ENCODE measurements at places on chromosomes 6 and 20.

DNA sequence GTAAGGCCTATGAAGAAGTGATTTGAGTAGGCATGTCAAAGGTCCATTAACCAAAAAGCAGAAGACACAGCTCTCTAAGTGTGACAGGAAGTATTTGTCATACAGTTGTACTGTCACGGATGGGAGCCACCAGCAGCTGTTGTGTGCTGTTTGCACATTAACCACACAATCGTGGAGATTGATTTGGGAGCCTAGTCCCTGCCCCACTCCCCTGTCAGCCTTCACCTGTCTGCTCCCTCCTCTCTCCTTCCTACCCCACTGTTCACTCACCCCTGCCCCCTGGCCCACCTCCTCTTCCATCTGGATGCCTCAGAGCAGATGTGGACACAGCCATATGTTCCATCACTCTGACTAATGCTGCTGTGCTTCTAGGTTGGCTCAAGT is 124.7 kb upstream of the SPACA1 start:
- DNase-seq: no peak

GRCh38 chr6:159125951-159126352 is 43.2 kb upstream of the FNDC1 start:
- no peak for DNase-seq

GRCh38 chr6:168649209-168649608 is 208.2 kb downstream of the SMOC2 start:
- DNase-seq: no peak

GRCh38 chr6:161482517-161482858 is 208.6 kb upstream of the AGPAT4 start:
- DNase-seq: no peak

DNA sequence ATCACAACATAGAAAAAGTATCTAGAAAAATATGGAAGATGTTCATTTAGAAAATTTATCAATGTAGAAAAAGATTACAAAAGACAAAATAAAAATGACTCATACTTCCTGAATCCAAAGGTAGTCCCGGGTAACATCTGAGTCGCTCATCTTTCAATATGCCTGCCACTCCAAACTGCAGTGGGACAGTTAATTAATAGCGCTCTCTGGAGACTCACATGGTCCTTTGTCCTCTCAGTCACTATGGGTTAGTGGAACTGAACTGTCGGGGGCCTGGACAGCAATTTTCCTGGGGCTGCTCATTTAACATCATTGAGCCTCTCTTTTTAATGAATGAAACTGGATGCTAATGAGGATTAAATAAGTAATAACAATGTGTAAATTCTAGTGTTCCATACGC is 103.4 kb downstream of the MAP3K4 start:
- DNase-seq: no peak

GRCh38 chr6:22036275-22036674 is 260.6 kb downstream of the PRL start:
- DNase-seq: no peak

DNA sequence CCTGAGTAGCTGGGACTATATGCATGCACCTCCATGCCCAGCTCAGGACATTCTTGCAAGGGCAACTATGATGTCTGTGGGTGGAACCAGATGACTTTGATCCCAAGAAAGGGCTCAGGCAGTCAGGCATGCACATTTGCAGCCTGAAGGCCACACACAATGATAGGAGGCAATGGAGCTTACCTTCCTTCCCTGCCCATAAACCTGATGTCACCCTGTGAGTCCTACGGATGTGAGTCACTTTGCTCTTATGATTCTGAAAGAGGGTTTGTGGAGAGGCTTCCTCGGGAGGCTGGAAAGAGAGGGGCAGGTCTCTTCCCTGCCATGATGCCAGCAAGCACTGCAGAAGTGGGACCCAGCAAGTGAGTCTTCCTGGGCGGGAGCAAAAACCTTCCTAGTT is 202.4 kb downstream of the LY86 start:
- DNase-seq: no peak

GRCh38 chr20:39700528-39700927 is 738.4 kb downstream of the DHX35 start:
- no peak for DNase-seq

DNA sequence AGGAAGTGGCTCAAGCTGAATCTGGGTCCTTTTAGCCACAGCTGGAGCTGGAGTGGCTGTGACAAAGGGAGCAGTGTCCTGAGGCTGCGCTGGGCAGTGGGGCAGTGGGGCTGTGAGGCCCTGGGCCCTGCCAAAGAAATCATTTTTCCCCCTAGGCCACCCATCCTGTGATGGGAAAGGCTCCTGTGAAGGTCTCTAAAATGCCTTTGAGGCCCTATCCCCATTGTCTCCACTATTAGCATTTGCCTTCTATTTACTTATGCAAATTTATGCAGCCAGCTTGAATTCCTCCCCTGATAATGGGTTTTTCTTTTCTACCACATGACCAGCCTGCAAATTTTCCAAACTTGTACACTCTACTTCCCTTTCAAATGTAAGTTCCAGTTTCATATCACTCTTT is 539.2 kb downstream of the MEI4 start:
- no peak for DNase-seq

DNA sequence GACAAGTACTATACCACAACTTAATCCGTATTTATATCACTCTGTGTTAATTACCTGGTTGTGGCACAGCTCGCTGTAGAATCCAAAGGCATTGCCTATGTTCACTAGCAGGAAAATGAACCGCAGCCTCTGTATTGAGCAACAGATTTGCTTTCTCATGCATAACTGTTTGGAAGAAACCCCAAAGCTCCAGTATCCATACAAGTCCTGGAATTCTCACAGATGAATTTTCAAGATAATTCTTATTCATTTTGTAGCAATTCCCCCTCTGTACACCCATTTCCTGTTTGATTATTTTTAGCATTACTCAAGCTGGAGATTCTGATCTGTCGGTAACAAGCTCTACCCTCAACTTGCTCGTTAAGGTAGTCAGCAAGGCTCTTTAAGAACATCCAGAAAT is 63.5 kb downstream of the STMND1 start:
- no peak for DNase-seq

DNA sequence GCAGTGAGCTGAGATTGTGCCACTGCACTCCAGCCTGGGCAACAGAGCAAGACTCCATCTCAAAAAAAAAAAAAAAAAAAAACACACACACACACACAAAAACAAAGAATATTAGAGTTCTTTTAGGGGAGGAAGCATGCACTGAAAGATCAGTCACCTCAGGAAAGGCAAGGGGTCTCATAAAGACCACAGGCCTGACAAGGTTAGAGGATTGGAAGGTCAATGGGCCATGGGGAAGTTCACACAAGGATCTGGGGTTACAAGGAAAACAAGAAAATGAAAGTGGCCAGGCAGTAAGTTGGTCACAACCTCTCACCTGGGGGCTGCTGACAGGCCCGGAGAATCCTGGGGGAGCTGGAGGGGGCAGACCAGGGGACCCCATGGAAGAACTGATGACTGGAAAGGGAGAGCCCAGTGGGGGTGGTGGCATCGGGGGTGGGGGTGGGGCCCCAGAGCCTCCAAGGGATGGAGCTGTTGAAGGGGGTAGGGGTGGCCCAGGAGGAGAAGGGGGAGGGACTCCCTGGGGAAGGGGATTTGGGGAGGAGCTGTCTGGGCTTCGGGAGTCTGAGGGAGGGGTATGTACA is 1.5 kb downstream of the RXRB start:
- DNase-seq: no peak

DNA sequence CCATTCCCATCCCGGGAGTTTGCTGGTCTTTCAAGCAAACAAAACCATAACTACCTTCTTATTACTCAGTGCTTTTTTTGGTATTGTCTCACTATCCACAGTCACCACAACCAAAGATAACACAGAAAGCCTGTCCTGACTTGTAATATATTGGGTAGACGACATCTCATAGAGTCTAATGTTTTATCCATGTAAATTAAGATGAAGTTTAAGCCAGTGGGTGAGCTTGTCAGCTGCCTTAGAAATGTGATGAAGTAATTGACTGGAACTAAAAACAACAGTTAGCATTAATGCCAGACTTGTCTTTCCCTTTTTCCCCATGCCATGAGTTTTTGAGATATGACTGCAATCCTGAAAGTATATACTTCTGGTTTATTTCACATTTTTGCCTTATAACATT is 282.7 kb upstream of the PRDM1 start:
- DNase-seq: no peak

DNA sequence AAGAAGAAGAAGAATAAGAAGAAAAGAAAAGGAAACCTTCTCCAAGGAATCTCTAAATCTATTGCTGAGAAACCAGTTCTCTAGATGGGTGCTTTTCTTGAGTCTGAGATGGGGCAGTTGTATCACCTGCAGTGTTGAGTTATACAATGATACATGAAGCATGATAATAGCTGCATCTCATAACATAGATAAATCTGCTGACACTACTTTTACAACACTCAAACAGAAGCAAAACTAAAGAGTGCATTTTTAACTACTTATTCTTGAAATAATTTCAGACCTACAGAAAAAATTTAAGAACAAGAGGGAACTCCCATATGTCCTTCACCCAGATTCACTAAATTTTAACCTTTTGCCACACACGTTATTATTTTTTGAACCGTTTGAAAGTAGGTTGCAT is 70.3 kb downstream of the SYNJ2 start:
- DNase-seq: no peak

- no peak for DNase-seq
These were observed 114.0 kb downstream of the RCAN2 start for GRCh38 chr6:46377209-46377608.

- DNase-seq: no peak
These were observed 123.7 kb downstream of the CCDC170 start for GRCh38 chr6:151617539-151617938.

DNA sequence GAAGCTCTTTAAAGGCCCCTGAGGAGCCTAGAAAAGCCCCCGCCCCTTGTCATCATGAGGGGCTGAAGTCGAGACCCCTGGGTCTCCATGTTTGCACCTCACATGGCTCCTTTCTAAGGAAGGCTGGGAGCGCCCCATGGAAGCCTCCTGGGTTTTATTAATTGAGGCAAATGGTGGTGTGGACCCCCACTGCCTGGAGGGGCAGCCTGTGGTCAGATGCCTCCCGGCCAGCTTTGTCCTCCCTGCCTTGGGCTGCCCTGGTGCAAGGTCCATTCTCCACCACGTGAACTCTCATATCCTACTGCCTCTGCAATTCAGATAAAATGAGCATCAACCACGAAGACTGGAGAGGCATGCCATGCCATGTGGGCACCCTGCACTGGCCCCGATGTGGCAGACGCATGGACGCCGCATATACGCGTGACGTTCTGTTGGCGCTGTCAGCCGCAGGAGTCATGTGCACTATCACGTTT is 295.5 kb downstream of the TAF4 start:
- no peak for DNase-seq

DNA sequence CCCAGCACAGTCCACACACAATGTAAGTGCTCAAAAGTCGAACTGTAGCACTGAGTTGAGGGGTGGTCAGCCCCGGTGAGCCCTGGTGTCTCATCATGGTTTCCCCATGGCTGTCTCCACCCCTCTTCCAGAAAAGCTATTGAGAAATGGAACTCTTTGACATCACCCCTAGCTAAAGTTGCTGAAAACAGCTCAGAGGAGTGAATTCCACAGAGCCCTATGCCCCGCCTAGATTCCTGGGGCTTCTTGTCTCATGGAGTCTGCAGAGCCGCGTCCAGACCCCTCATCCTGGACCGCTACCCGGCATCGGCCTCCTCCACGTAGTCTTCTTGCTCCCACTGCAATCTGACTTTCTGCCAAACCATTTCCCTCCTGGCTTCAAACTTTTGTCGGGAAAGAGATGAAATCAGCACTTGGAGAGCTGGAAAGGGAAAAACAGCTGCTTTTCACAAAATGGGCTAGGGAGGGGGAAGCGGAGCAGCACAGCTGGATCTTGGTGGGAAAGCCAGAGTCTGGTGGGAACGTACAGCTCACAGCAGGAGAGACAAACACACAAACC is 132.2 kb downstream of the SNX5 start:
- no peak for DNase-seq

GRCh38 chr6:4365686-4366085 is 230.3 kb upstream of the ECI2 start:
- no peak for DNase-seq

GRCh38 chr6:15969236-15969778 is 159.6 kb upstream of the MYLIP start:
- DNase-seq: no peak

- DNase-seq: no peak
These were observed 30.3 kb upstream of the GCM1 start for GRCh38 chr6:53178837-53179432.

GRCh38 chr6:143234734-143235133 is 174.0 kb downstream of the AIG1 start:
- no peak for DNase-seq

DNA sequence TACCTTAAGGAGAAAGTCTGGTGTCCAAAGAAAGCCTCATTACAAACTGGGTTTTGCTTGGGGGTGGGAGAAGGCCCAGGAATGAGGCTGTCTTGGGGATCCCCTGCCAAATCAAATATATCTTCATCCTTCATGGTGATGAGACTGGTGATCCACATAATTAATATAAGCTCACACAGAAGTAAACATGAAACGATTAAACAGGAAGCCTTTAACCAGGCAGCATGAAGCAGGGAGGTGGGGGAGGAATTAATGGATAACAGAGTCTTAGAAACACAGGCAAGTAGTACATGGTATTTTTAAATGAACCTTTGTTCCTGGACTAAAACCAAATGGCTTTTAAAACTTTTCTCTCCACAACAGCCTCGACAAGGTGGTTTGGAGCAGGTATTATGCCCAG is 437.5 kb downstream of the TFAP2A start:
- no peak for DNase-seq

DNA sequence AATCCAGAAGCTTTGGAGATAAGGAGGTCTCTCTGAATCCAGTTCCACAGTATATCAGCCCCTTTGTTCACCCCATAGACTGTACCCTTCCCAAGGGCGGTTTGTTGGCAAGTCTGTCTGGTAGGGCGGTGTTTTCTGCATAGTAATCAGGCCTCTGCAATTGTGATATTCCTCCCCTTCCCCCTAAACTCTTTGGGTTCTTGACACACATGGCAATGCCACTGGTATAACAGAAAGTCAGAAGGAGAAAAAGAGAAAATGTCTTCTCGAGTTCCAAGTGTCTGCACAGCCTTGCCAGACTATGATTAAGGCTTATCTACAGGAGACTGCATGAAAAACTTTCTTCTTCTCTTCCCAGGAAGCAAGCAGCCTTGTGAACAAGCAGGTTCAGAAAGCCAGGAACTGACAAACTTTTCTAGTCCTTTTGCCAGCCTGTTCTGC is 45.6 kb downstream of the FOXO3 start:
- no peak for DNase-seq

DNA sequence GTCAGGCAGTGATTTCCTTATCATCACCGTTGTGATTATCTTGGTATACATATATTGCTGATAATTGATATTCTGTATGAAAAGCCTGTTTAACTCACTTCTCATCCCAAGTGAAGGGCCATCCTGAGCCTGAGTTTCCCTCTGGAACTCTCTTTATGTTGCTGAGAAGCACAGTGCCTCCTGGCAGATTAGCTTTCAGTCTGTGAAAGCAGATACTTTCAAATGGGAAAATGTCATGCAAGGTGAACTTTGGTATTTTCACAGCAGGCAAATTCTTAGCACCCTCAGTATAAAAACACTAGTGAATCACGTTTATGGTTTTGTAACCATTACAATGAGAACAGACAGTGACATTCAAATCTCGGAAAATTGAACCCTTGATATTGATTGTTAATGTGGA is 151.6 kb downstream of the PRIM2 start:
- no peak for DNase-seq

All from activated CD4-positive, alpha-beta T cell treated with anti-CD3 and anti-CD28 coated beads, Interleukin-2, amount 50 U/mL, for 1 hour (primary cell).